ENCODE measurements at places on chromosomes 6 and 20. TPM values are rescaled to one million over a fixed set of nuclear protein-coding genes. Genes with fewer than 3 reads are reported as not detected.

- no peaks in the 10 kb centered on the region for H3K4me1 ChIP-seq
- no peak overlapping the region for H3K4me3 ChIP-seq
- peaks cover 2% of the 10 kb centered on the region for H3K27me3 ChIP-seq
- DNase-seq, result no peak
These were observed 9.4 kb upstream of the CRIP3 start for GRCh38 chr6:43318011-43318410.

- no peaks in the 10 kb centered on the region for H3K27me3 ChIP-seq
- no peak for DNase-seq
- H3K27ac ChIP-seq, result no peak overlapping the region
- no peaks in the 10 kb centered on the region for H3K36me3 ChIP-seq
These were observed 736.6 kb downstream of the EPHA7 start for GRCh38 chr6:92682516-92683398.

Gene KIF13A
- total RNA-seq, result not detected

DNA sequence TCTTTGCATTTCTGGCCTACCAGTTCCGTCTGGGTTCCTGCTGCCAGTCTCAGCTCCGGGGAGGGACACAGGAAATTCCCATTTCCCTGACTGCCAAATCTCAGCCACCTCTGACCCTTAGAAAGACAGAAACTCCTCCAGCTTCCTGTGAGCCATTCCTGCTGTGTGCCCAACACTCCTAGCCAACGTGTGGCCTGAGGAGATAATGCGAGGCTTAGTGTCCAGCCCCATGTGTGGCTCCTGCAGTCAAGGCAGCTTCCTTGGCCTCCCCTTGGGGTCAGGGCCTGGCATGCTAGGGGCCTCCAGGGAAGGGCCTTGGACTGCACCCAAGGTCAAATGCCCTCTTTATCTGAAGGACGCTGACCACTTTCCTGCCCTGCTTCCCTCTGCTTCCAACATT lies 45.1 kb downstream of the MAFB start:
- peaks cover 2% of the 10 kb centered on the region for H3K27me3 ChIP-seq
- no peak for DNase-seq
- no peak overlapping the region for H3K27ac ChIP-seq
- H3K4me3 ChIP-seq, result no peak overlapping the region
- no peaks in the 10 kb centered on the region for H3K4me1 ChIP-seq

- no peak overlapping the region for H3K4me3 ChIP-seq
- no peaks in the 10 kb centered on the region for H3K36me3 ChIP-seq
- peaks cover 4% of the 10 kb centered on the region for H3K27me3 ChIP-seq
- H3K27ac ChIP-seq, result no peak overlapping the region
- no peak for DNase-seq
These were observed 17.9 kb upstream of the ABRACL start for GRCh38 chr6:139010674-139011073.

Gene PCSK2
- not detected for total RNA-seq

DNA sequence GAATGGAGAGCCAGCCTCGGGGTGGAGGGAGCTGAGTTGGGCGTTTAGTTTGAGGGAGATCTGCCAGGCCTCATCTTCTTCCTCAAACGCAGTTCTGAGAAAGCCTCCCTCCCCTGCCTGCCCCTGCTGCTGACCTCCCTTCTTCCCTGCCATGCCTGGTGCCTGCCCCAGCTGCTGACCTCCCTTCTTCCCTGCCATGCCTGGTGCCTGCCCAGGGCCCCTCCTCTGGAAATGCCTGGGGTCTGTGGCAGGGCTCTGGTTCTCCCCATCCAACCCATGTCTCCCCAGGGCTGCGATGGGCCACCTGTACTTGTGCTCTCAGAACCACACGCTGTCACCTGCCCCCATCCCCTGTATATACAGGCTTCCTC lies 114.6 kb downstream of the VEGFA start:
- H3K4me1 ChIP-seq, result no peaks in the 10 kb centered on the region
- no peaks in the 10 kb centered on the region for H3K36me3 ChIP-seq
- H3K4me3 ChIP-seq, result no peak overlapping the region
- H3K27ac ChIP-seq, result no peak overlapping the region
- H3K27me3 ChIP-seq, result peaks cover 2% of the 10 kb centered on the region

DNA sequence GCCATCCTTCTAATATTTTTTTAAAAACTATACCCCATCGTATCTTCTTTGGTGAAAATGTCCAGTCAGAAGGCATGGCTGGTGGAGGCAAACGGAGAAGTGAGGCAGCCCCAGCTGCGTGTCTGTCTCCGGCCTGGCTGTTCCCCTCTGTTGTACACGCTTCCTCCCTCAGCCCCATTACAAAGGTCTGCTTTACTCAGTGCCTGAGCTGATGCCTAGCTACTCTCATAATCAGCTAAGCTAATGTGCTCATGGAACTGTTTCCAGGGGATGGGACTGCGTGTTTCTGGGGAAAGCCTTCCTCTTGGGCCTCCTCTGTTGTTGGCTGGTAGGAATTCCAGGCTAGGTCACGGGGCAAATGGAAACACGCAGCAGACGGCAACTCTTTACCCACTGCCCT lies 67.3 kb downstream of the PPP1R3G start:
- H3K4me1 ChIP-seq, result no peaks in the 10 kb centered on the region
- no peaks in the 10 kb centered on the region for H3K27me3 ChIP-seq

Gene SEL1L2
- not detected for total RNA-seq

GRCh38 chr6:54391577-54391976 lies 83.3 kb downstream of the TINAG start:
- DNase-seq, result no peak
- H3K4me1 ChIP-seq, result no peaks in the 10 kb centered on the region
- H3K27me3 ChIP-seq, result no peaks in the 10 kb centered on the region
- no peak overlapping the region for H3K27ac ChIP-seq
- no peaks in the 10 kb centered on the region for H3K36me3 ChIP-seq

DNA sequence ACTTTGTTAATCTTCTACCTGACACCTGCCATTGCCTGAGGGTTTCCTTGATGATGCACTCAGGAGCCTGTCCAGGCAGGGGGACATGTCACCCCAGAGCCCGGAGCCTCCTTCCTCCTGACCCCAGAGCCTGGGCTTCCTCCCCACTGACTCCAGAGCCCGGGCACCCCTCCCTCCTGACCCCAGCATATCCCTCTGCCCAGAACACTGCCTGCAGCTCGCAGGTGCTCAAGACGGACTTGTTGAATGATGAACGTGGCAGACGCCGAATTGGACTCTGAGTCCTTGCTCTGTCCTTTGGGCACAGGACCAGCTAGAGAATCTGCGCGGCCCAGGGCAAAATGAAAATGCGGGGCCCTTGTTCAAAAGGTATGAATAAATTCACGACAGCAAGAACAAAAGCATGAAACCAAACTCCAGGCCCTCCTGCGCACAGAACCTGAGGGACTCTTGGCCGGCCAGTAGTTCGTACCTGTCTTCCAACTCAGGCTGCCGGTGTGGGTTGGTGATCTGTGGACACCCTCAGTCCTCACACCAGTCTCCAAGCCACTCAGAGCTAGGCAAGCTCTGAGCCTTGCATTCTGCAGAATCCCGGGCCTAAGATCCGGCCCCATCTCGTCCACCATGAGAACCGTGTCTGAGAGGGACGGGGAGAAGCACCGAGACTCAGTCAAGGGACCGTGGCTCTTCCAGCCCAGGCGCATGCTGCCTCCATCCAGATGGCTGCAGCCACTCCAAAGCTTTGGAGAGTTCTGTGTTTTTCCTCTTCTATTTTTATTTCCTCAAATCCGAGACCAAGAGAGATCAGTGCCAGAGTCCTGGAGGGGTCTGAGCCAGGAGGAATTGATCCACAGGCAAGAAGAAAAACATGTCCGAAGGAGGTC lies 104.7 kb downstream of the BMP7 start:
- no peak overlapping the region for H3K4me3 ChIP-seq
- no peak for DNase-seq
- H3K27me3 ChIP-seq, result no peaks in the 10 kb centered on the region
- no peaks in the 10 kb centered on the region for H3K36me3 ChIP-seq
- no peaks in the 10 kb centered on the region for H3K4me1 ChIP-seq

Data from activated CD4-positive, alpha-beta memory T cell treated with anti-CD3 and anti-CD28 coated beads, Interleukin-2, amount 10 ng/mL, durations not matched to agents 7 days and 5 days (primary cell).